ENCODE measurements at places on chromosomes 6 and 20.

DNA sequence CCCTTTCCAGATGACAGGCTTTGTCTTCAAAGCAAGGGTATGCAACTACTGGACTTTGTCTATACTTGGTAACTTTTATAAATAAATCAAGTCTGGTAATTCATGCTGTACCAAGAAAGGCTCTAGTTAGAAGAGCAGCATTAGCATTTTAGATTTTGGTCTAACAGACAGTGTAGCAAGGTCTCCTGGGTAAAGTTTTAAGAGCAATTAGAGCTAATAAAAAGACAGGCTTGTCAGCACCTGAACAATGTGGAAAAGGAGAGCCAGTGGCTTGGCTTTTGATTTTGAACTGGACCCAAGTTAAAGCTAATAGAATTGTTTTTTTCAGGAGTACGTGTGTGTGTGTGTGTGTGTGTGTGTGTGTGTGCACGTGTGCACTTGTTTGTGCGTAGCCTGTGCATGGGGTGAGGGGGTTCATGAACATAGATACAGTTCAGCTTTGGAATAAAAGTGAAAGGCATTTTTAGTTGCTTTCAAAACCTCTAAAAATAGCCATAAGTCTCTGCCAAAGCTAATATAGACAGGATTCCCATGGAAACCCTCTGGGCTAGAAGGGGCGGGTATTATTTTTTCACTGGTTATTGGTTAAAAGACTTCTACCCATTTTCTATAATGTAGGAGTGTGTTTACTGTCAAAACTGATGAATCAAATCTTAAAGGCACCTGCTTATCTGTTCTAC, 138.4 kb downstream of the KCNQ5 start:
- no peak for DNase-seq

GRCh38 chr6:111662794-111663593, 57.3 kb upstream of the TRAF3IP2 start:
- no peak for DNase-seq

DNA sequence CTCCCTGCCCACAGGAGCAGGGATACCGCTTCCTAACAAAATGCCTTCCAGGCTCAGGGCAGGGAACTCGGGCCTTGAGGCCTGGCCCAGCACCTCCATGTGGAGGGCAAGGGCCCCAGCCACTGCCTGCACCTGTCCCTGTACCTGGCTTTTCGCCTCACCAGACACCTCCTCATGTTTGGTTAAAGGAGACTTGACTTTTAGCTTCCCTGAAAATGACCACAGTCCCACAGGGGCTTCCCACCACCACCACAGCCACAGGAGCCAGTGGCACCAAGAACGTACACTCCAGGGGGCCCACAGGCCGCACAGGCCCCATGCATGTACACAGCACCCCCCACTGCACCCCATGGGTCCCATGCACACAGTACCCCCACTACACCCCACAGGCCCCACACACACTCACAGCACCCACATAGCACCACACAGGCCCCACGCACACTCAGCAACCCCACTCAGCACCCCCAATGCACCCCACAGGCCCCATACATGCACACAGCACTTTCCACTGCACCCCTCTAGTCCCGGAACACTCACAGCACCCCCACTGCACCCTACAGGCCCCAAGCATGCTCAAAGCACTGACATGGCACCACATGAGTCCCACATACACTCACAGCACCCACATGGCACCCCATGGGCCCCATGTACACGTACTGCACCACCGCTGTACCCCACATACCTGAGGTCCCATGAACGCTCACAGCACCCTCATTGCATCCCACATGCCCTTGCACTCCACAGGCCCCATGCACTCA, 86.5 kb downstream of the GINS1 start:
- no peak for DNase-seq

GRCh38 chr6:158894193-158894592, 75.0 kb upstream of the EZR start:
- DNase-seq, result no peak

DNA sequence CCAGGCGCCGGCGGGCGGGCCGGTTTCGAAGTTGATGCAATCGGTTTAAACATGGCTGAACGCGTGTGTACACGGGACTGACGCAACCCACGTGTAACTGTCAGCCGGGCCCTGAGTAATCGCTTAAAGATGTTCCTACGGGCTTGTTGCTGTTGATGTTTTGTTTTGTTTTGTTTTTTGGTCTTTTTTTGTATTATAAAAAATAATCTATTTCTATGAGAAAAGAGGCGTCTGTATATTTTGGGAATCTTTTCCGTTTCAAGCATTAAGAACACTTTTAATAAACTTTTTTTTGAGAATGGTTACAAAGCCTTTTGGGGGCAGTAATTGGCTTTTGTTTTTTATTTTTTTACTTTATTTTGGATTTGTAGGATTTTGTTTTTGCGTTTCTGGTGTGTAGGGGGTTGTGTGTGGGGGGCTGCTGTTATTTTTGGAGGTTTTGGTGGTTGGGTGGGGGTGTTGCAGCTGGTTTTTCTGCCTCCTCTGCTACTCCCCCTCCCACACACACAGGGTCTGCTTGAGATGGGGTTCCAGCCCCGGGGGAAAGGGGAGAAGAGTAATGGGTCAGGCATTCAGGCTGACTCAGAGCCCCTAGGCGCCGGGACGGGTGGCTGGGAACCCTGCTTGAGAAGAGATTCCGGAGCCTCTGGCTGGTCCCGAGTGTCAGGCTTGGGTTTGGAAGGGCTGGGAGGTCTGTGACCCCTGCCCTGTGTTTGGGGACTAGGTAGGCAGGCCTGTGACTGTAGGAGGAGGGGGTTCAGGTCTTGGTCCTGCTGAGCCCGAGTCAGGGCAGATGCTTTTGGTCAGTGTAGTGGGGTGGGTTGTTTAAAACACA, 2.0 kb downstream of the CEBPB start:
- peak; percentile 90 for DNase-seq
